Choroid plexus epithelial cell (primary cell): ENCODE measurements at places on chromosomes 5 and 9.

- no peak for DNase-seq
Observed at GRCh38 chr9:127903557-127904475, 4.4 kb upstream of the ST6GALNAC6 start.

- DNase-seq, result no peak
Observed at GRCh38 chr9:28287455-28287854, 714.2 kb upstream of the C9orf72 start.

DNA sequence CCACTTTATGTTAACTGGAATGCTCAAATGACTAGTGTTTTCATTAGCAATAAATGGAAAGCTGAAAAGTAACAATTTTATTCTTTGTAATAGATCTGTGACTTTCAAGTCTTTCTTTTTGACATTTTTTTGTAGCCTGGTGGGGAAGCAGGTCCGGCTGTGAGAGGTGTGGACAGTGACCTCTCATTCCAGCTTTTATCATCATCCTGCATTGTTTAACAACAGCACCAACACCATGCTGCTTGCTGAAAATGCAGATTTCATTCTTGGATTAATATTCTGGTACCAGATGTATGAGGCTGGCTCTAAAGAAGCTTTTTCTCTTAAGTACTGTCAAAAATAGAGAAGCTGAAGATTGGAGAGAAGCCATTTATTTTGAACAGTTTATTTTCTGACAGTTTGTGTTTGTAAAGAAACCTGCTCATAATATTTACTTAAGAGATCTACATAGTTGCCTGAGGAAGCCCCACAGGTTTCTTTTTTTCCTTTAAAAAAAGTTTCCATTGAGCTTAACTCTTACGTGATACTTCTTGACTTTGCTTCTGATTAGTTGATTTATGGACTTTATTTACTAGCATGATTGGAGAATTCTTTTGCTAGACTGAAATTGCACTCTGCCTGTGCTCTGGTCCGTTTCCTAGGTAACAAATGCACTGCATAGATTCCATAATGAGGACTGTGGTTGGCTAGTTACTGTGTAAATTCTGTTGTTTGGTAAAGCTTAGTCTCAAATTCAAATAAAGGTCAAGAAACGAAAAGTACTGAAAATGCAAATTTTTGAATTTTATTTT is 3.4 kb downstream of the KIAA1958 start:
- DNase-seq, result peak; percentile 18

DNA sequence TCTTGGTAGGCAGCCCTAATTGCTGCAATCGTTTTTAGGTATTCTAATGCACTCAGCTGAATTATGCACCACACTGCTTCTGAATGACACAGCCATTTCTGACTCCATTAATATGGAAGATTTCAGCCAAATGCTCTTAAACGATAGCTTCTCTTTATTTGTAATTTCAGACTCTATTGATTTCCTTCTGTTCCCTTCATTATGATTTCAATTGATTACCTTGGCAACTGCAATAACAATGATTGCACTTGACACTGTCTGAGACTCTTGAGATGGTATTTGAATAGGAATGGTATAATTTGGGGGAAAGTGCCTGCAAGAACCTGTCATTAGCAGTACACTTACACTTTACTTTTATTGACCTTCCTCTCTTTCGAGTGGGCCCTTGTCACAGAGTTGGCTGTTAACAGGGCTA is 296.1 kb upstream of the DMAC1 start:
- DNase-seq, result no peak

DNA sequence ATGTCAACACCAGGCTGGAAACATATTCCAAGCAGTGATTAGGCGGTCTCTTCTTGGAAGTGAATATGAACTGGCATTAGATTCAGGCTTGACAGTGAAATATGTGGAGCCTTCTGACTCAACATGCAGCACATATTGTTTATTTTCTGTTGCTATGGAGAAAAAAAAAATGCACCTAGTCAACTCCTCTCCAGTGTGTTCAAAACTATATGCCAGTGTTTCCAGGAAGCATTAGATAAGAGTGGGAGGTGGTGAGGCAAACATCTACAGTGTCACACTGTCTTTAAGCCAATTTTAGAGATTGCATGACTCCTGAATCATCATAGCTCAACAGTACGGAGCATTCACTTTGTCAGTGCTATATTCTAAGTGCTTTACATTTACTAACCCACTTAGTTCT is 117.9 kb downstream of the HCN1 start:
- DNase-seq, result no peak

GRCh38 chr5:6362846-6363245 is 15.5 kb downstream of the MED10 start:
- DNase-seq, result no peak

GRCh38 chr5:96084874-96085506 is 123.3 kb upstream of the ELL2 start:
- DNase-seq, result no peak

- DNase-seq, result no peak
Observed at GRCh38 chr5:1832511-1833250, 31.5 kb downstream of the NDUFS6 start.

DNA sequence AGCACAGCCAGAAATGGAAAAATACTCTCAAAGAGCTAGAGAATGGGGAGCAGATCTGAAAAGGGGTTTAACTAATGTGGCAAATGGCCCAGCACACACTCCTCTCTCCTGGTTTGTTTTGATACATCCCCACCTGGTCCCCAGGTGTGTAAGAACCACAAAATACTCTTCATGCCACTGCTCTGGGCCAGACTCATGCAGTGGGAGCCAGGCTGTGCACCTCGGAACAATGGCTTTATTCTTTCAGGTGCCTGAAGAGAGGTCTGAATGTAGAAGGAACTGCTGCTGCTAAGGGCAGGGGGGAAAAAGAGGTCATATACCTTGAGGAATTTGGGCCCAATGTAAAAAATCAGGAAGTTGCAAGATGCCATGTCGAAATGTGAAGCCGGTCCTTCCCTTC is 123.9 kb upstream of the ADAMTSL1 start:
- DNase-seq, result no peak

DNA sequence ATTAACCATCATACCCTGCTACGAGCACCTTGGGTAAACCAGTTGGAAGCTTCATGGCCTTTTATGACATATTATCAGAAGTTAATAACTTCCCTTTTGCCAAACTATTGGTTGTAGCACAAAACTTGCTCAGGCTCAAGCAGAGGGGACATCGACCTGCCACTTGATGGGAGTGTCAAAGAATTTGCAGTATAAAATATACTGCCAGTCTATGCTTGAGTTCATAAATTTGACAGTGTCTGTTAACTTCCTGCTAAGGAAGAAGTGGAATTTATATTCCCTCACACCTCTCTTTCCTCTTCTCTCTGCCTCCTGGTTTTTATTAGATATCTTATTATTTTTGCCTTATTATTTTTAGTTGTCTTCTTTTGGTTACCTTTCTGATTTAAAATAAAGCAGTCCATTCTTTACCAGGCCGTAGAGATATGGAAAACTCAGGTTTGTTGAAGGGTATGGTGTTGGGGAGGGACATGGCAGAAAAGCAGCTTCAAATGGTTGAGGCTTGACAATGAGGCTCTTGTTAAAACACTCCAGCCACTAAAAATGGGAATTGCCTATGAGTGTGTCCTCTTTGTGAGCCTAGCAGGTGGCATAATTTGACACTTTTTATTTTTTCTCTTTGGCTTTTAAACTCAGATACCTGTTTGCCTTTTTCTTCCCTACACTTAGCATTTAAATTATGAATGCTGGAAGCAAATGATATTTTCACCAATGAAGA is 298.0 kb downstream of the DOCK8 start:
- no peak for DNase-seq

DNA sequence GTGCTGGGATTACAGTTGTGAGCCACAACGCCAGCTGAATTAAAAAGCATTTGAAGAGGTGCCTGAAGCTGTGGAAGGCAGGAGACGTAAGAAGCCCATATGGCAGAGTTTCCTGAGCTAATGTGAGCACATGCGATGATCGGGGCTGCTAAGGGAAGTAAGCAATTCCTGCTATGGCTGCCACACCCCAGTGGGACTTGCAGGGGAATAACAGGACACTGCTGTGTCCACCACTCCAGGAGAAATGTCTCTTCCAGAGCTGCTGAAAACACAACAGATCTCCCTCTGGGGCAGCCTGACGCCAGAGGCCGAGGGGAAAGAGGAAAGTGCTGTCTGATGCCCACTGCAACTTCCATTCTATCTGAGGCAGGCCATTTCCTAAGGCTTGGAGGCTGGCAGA is 46.2 kb upstream of the ANKRD55 start:
- no peak for DNase-seq

DNA sequence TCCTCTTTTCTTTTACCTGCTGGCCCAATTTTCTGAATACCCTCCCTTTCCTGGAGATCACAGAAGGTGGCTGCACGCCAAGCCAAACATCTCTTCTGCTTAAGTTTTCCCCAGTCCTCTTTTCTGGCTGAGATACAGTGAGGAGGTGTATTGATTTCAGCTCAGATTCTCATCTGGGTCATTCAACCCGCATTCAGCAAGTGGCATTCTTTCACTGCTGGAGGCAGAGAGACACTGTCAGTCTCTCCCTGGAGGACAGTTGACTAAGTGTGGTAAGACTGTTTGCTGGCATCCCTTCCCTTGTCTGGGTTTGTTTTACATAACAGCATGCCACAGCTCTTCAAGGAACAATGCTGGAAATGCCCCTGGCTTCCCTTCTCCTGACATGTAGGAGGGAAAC is 60.5 kb downstream of the GABRG2 start:
- DNase-seq, result no peak

GRCh38 chr5:132190161-132190817 is 37.4 kb downstream of the P4HA2 start:
- DNase-seq, result peak; percentile 90

- no peak for DNase-seq
Observed at GRCh38 chr5:123098767-123099513, 9.9 kb downstream of the PRDM6 start.

- peak; percentile 45 for DNase-seq
Observed at GRCh38 chr5:126450346-126450745, 27.1 kb downstream of the GRAMD2B start.

GRCh38 chr9:36173861-36174260 is 4.7 kb downstream of the CCIN start:
- no peak for DNase-seq

- DNase-seq, result peak; percentile 13
Observed at GRCh38 chr9:133768859-133769510, 30.8 kb upstream of the SARDH start.

- no peak for DNase-seq
Observed at GRCh38 chr5:74409166-74409706, 231.3 kb downstream of the ENC1 start.

GRCh38 chr5:17058438-17058837 is 122.3 kb upstream of the MYO10 start:
- DNase-seq, result no peak

DNA sequence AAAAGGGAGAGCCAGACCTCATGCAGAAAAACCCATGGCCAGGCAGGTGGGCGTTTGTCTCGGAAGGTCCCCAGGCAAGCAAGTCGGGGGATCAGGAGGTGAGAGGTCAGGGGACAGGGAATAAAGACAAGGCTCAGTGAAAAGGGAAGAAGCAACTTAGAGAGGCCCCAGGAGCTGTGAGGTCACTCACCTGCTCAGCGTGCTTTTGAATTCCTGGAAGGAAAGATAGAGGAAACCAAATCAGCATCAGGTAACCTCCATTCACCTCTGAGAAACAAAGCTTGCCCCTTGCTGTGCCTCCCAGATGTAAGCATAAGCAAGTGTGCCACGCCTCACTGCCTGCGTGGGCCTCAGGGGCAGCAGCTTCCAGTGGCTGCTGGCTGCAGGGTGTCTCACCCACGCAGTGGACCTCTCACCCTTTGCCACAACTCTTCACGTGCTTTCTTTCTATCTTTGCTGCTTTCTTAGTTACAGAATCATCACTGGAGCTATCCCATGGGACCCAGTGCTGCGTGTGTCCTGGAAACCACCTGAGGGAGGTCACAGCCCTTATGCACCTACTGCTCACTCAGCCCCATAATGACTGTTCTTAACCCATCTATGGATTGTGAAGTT is 6.0 kb downstream of the TRIM7 start:
- DNase-seq, result no peak

DNA sequence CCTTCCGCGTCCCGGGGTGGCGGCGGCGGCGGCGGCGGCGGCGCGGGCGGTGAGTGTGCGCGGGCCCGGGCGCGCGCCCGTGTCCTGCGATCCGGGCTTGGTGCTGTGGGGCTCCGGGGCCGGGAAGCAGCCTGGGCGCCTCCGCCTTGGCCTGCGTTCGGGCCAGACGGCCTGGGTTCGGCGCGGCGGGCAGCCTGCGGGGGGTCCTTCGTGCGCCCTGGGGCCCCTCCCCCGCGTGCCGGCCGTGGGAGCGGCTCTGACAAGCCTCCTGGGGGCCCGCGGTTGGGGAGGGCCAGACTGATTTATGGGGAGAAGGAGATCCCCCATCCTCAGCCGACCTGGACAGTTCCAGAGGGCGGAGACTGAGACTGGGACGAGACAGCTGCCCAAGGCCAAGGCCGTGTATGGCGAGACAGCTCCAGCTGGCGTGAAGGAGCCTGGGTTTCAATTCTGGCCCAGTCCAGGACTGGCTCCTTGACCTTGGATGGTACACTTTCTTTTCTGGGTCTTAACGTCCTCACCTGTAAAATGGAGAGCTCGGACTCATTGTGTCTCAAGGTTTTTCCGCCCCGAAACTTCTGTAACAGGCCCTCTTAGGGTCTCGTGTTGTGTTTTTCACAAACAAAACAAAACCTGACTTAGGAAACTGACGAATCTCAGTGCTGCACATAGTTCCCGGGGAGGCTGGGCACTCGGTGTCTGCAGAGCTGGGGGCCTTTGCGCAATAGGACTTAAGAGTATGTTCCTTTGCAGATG is 603 bp downstream of the TMEM268 start:
- peak; percentile 85 for DNase-seq

DNA sequence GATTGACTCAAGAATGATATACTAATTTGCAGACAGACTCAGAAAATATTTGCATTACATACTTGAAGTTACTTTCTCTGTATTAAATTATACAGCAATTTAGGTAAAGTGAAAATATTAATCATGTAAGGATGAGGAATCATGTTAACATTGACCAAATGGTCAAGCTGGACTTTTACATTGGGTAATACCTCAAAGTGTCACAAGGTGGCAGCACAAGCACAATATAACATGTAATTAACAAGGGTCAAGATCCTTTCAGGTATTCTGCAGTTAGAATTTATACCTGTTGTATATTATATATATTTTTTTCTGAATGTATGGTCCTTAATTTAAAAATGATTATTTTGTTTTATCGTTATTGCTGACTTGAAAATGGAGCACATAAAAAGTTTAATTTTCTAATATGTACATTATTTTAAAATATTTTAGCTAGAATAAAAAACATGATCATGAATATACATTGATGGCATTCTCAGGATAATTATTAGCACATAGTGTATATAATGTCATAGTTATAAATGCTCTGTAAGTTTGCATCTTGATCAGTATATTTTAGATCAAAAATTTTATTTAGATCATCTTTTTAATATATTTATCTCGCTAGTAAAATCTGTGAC is 8.6 kb downstream of the HAPLN1 start:
- peak; percentile 70 for DNase-seq

GRCh38 chr5:107435061-107435460 is 235.7 kb downstream of the EFNA5 start:
- no peak for DNase-seq
